ENCODE measurements at places on chromosomes 2 and 18.

- no peak for DNase-seq
These were observed 55.3 kb downstream of the OSBPL1A start for GRCh38 chr18:24342347-24342746.

DNA sequence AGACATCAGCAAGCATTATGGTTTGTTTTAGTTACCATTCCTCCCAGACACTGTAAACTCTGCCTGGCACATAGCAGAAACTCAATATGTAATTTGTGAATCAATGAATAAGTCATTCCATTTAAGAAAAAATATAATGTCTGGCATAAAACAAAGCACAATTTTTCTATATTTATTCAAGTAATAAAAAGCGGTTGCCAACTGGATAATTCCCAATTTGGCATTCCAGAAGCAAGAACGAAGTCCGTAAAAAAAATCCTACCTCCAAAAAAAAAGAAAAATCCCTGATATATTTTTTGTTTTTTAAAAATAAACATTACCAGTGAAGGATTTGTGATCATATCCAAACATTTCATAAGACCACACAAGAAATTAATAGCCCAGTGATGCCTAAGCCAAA is 351.3 kb upstream of the LRRTM4 start:
- no peak for DNase-seq

GRCh38 chr18:35042389-35043071 is 1.3 kb downstream of the MAPRE2 start:
- DNase-seq: no peak

- DNase-seq: peak; percentile 17
These were observed 2.1 kb upstream of the SMAD2 start for GRCh38 chr18:47932603-47933002.

DNA sequence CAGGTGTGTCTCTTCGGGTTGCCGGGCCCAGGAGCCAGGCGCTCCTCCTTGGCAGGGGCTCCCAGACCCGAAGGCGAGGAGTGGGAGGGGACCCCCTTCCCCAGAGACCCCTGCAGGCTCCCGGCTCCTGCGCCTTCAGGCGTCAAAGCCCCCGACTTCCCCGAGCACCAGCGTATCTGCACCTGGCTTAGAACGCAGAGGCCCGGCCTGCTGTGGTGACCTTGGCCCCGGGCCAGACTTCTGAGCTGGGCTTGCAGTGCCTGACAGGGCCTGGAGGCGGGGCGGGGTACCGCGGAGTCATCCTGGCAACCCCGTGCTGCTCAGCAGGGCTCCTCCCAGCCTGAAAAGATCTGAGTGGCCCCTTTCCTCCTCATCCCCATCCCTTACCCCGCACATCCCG is 27.0 kb downstream of the SKA1 start:
- DNase-seq: no peak

- DNase-seq: no peak
These were observed 73.8 kb downstream of the TFCP2L1 start for GRCh38 chr2:121211251-121211650.

- DNase-seq: no peak
These were observed 7.1 kb downstream of the SPRED2 start for GRCh38 chr2:65425276-65425675.
